CD4-positive, alpha-beta T cell treated with Interleukin-6 for 4 hours (primary cell): ENCODE measurements at places on chromosomes 1 and 21.

- no peak for DNase-seq
These were observed 443.6 kb downstream of the PLPP3 start for GRCh38 chr1:56135864-56136147.

DNA sequence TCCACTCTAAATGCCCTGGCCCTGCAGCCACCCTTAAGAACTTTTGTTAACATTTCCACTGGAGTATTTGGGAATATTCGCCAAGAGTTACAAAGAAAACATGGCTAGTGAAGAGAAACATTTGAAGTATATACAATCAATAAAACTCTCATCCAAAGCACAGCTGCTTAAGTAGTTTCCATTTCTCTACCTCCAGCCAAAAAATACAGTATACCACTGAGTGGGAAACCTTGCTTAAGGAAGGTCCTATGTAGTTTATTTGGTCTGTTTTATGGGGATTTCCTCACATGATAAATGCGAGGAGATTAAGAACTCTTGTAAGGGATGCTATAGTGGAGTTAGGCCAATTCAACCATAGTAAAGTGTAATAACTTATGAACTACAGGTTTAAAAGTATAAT lies 382.5 kb downstream of the NEGR1 start:
- no peak for DNase-seq

GRCh38 chr1:203461717-203462116 lies 13.9 kb upstream of the PRELP start:
- DNase-seq: no peak

GRCh38 chr21:16084776-16085364 lies 355.1 kb downstream of the USP25 start:
- no peak for DNase-seq

- DNase-seq: no peak
These were observed 43.4 kb downstream of the LDLRAD2 start for GRCh38 chr1:21855257-21856096.

- DNase-seq: no peak
These were observed 58.0 kb upstream of the RAB3GAP2 start for GRCh38 chr1:220330265-220330664.

GRCh38 chr1:50348449-50349241 lies 74.6 kb downstream of the DMRTA2 start:
- peak; percentile 26 for DNase-seq

DNA sequence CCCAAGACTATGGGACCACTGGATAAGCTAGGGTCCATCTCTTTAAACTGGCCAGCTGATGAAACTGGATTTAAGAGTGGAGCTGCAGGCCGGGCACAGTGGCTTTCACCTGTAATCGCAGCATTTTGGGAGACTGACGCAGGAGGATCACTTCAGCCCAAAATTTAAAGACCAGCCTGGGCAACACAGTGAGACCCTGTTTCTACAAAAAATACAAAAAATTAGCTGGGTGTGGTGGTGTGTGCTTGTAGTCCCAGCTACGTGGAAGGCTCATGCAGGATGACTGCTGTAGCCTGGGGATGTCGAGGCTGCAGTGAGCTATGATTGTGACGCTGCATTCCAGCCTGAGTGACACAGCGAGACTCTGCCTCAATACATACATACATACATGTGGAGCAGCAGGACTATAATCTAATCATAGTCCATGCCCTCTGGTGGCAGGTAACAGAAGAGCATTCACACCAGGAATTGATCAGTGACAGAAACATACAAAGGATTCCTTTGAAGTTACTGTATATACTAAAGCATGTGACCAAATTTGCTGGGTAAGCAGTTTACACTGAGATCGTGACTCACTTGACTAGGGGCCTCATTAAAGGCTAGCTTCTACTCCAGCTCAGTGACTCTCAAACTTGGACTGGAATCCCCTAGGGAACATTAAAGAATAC lies 101.5 kb upstream of the SLFNL1 start:
- peak; percentile 10 for DNase-seq

- DNase-seq: no peak
These were observed 137.6 kb downstream of the ZMYM4 start for GRCh38 chr1:35406103-35406502.

GRCh38 chr1:194230351-194231144 lies 1044.1 kb upstream of the B3GALT2 start:
- DNase-seq: no peak

DNA sequence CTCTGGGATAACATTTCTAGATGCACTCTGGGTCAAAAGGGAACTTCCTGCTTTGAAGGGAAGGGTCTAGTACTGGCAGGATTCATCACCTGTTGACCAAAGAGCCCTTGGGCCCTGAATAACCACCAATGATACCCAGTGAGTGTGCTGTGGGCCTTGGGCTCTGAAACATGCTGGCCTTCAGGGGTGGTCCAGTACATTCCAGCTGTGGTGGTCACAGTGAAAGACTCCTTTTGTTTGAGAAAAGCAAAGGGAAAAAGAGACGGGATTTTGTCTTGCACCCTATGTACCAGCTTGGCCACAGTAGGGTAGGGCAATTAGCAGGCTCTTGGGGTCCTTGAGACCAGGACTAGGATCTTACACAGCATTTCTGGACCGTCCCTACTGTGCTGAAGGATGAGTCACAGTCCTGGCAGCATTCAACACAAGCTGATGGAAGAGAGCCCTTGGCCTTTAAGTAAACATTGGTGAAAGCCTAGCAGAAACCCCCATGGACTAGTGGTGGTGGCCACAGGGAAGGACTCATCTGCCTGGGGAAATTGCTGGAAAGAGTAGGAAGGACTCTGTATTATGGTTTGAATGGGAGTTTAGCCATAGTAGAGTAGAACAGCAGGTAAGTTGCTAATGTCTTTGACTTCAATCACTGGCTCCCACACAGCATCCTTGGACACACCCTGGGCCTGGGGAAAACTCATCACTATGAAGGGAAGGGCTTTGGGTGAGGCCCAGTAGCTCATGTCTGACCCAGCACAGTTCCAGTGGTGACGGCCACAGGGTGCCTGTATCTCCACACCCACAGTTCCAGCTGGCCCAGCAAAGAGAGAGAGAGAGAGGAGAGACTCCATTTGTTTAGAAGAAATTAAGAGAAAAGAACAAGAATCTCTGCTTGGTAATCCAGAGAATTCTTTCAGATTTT lies 87.5 kb downstream of the COL24A1 start:
- no peak for DNase-seq

- DNase-seq: no peak
These were observed 10.9 kb downstream of the TMEM53 start for GRCh38 chr1:44663417-44663816.

DNA sequence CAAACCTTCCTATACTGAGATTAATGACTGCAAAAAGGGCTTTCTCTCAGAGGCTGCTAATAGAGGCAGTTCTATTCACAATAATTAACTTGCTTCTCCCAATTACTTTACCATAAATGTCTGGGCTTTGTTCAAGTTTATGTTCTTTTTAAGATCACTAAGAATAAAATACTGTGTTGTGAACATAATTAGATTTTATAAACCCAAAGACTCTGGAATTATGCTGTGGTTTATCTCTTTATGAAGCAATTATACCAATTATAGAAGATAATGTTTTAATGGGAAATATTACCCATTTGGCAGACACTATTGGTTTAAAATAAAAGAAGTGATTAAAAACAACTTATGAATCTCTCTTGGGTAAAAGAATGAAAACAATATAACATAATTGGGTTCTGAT lies 43.5 kb upstream of the IL12RB2 start:
- no peak for DNase-seq

GRCh38 chr1:165871311-165872067 lies 44.1 kb downstream of the UCK2 start:
- peak; percentile 60 for DNase-seq

DNA sequence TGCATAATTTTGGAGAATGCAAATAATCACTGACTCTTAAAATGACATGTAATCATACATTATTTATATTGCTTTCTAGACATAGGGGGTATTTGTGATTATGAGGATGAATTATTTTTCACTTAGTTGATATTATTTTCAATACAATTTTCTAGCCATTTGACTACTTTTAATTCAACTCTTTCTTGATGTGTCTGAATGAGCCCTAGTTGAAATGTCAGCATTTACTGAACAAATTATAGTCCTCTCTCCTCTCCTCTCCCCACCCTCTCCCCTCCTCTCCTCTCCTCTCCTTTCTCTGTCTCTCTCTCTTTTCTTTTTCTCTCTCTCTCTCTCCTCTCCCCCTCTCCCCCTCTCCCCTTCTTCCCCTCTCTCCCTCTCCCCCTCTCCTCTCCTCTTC lies 194.6 kb downstream of the GPR52 start:
- DNase-seq: no peak

DNA sequence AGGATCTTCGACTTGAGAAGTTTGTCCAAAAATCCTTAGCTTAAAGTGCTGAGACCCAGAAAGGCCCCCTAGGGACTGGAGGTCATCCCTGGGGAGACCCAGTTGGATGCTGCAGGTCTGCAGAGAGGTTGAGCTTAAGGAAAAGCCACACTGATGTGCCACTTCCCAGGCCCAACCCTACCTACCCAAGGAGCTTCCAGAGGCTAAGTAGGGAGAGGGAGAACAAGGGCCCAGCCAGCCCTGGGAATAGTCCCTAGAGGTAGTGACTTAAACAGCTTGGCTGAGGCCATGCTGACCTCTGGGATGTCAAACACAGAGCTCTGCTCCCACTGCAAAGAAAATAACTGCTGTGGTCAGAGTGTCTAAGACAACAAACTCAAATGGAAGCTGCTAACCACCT lies 693.7 kb downstream of the MATN1 start:
- DNase-seq: no peak

DNA sequence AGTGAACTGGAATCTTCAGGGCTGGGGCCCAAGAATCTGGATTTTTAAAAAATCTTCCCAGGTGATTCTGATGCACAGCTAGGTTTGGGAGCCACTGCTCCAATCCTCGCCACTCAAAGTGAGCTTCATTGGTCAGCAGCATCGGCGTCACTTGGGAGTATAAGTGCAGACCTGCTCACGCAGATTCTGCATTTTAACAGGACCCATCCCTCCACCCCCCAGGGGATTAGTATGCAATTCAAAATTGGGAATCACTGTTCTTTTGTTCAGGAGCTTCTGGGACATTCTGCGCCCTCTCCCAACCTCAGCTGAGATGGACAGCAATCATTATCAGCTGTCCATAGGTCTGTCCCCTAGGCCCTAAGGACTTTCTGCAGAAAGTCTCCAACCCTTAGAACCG lies 53.5 kb downstream of the LGR6 start:
- DNase-seq: no peak

DNA sequence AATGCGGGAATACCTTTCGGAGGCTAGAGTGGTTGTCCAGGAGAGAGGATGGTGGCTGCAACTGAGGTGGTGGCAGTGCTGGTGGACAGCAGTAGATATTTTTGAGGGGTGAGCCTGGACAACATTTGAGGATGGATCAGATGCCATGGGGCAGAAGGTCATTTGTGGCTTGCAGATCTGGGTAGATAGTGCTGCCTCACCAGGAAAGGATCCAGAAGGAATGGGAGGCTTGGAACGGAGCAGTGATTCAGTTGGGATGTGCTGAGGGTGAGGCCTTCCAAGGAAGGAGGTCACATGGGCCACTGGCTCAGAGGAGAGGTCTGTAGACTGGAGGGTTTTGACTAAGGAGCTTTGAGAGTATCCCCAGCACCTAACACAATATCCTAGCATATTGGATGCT lies 110.8 kb upstream of the KAZN start:
- DNase-seq: no peak

GRCh38 chr1:222266223-222267196 lies 281.4 kb downstream of the HHIPL2 start:
- DNase-seq: no peak

DNA sequence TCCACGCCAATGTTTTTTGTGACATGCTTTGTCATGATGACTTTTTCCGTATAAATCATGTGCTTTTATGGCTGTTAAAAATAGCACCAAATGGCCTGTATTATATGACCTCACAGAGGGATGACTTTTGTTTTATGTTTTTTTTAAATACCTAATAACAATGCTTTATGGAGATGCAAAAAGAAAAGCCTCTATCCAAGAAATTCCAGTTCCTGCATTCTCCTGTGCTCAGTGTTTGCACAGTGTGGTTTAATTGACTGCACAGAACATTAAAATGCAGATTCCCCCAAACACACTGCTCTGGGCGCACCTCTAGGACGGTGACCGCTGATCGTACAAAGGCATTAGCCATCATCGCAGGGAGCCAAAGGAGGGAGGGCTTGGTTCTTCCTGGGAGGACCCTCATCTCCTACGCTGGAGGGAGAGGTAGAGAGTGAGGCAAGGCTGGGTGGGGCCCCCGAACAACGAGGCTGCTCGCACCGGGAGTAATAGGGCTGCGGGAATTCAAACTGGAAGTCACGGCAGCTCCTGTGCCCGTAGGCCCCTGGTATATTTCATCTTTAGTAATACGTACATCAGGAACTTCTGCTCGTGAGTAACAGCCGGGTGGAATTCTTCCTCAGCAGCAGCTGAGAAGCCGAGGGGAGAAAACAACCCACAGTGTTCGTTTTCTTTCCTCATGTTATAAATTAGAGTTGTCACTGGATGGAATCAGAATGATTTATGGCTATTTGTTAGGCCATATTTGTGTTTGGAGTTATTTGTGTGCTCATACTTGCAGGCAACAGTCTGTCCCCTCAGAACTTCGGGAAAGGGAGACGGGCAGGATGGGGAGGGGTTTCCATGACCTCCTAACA lies 465.6 kb downstream of the CAMTA1 start:
- no peak for DNase-seq

DNA sequence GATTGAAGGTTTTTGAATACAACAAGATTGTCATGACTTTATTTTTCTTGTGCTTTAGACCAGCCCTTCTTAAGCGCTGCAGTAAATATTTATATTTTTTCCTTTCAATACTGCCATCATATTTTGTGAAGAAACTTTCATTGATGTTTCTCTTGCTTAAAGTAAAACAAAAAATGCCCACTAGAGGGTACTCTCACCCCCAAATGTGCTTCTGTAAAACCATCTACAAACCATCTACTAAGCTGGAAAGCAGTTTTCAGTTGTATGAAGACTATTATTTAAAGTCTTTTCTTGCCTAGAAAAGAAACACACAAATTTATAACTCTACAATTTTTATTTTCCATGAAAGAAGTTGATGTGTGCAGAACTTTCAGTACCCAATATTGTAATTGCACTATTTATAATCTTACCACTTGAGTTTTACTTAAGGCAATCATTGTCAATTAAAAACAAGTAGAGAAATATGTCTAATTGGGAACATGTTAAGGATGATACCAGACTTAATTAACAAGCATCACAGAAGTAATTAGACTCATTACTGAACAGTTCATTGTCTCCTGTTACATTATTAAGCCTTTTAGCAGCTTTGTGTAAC lies 10.7 kb downstream of the LEPR start:
- no peak for DNase-seq

DNA sequence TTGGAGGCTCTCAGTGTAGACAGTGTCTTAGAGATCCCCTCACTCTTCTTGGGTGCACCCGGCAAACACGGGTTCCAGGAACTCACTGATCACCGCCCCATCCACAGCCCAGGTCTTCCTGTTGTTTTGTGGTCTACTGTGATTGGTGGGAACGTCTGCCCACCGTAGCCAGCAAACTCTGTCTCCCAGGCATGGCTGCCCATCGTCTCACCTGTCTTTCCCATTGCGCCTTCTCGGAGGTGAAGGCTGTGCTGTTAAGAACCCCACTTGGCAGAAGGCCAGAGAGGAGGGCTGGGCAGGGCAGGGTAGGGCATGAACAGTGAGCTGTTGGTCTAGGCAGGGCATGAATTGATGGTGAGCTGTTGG lies 14.1 kb upstream of the KCNA2 start:
- DNase-seq: peak; percentile 44

GRCh38 chr1:63668298-63668697 lies 75.1 kb downstream of the PGM1 start:
- no peak for DNase-seq

- no peak for DNase-seq
These were observed 29.2 kb downstream of the BCAR3 start for GRCh38 chr1:93652323-93652949.
